ENCODE measurements at places on chromosomes 11 and 22.

DNA sequence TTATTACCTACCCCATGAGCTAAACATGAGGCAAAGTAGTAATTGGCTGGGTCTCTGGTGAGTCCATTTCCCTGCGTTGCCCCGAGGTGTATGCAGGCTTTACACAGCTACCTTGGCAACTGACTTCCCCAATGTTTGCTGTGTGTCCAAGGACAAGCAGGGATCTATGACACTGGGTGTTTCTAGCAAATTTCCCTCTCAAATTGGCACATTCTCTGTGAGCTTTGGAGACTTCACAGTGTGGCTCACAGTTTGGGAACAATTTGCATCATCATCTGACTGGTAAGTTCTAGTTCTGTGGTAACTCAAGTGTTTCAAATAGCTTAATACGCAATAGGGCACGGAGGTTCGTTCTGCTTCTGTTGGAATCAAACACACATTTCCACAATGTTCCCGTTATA, 12.5 kb downstream of the NNMT start:
- DNase-seq = peak; percentile 92

- DNase-seq = no peak
These were observed 3.3 kb downstream of the IL18BP start for GRCh38 chr11:72001834-72002591.

DNA sequence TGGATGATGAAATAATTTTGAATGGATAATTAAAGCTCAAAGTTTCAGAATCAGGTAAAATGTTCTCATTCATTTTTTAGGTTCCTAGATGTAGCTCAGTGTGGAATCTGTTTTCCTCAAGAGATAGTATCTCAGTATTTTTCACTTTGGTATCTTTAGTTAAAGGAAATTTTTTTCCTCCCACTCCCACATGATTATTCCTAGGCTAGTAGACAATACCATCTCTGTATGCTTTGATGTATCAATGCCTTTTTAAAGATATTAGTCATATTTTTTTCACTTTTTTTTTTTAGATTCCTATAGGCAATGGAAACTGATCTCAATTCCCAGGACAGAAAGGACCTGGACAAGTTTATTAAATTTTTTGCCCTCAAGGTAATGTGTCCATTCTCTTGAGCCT, 26.6 kb downstream of the ATG13 start:
- DNase-seq = no peak

DNA sequence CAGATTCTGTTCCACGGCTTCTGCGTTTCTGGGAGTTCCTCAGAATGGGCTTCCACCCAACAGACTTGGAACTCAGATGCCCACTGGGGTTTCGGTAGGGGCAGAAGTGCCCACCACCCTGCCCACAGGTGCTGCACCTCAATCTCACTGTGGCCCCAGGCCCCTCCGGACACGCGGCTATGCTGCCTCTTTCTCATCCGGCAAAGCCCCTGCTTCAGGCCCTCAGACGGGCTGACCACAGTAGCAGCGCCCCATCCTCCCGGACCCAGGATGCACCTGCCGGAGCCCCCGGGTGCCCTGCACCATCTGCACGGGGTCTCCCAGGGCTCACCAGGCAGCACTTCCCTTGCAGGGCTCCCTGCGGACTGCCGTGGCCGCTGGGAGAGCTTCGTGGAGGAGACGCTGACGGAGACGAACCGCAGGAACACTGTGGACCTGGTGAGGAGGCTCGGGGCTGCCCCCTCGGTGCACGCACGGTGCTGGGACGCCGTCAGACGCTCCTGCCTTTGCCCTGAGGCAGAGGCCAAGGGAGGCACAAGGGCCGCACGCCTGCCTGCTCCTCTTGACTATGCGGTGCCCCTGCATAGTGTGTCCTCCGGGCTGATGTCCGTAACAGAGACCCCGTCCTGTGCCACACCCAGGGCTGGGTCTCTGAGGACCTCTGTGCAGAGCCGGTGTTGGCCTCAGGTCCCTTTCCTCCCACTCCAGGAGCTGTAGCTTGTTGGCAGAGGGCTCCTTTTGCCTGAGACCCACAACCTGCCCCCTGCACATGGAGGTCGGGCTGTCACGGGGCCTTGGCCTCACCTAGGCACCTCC, 38.6 kb downstream of the SBF1 start:
- no peak for DNase-seq

- peak; percentile 75 for DNase-seq
These were observed 12.6 kb upstream of the MAPK8IP1 start for GRCh38 chr11:45872651-45873356.

DNA sequence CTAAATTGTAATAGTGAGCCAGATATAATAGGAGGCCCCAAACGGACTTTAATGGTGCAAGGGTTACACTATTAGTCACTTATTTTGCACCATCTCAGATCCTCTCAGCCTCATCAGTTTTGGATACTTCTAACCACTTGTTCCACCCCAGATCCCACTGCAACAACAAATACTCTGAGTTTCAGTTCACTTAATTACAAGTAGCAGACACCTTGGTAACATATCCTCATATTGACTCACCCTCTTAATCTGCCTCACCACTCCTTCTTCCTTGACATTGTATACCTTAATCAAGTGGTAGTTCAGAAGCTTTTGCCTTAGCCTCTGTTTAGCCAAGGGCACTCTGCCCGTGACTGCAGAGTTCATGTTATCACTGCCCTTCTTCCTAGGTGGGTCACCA, 256.1 kb upstream of the UBASH3B start:
- no peak for DNase-seq

- no peak for DNase-seq
These were observed 108.4 kb downstream of the BLID start for GRCh38 chr11:122007601-122008071.

GRCh38 chr11:128523641-128524040, 63.7 kb downstream of the ETS1 start:
- peak; percentile 33 for DNase-seq

GRCh38 chr11:119473226-119473625, 50.3 kb upstream of the THY1 start:
- DNase-seq = no peak

GRCh38 chr11:15333407-15333806, 218.7 kb downstream of the INSC start:
- no peak for DNase-seq

GRCh38 chr11:10594407-10594806, 25.9 kb upstream of the LYVE1 start:
- peak; percentile 52 for DNase-seq

- no peak for DNase-seq
These were observed 277.4 kb upstream of the SESN3 start for GRCh38 chr11:95508219-95508890.

DNA sequence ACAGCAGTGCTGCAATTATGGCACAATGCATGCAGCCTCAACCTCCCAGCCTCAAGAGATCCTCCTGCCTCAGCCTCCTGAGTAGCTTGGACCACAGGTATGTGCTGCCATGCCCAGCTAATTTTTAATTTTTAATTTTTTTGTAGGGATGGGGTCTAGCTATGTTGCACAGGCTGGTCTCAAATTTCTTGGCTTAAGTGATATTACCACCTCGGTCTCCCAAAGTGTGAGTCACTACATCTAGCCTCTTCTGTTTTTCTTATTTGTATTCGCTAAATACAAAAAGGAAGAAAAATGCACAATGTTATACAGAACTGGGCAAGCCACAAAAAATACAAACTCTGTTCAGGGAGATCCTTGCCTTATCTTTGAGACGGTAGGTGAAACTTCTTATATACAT, 62.1 kb downstream of the DDI1 start:
- peak; percentile 38 for DNase-seq

GRCh38 chr11:65470433-65471049, 28.3 kb upstream of the MALAT1 start:
- no peak for DNase-seq

DNA sequence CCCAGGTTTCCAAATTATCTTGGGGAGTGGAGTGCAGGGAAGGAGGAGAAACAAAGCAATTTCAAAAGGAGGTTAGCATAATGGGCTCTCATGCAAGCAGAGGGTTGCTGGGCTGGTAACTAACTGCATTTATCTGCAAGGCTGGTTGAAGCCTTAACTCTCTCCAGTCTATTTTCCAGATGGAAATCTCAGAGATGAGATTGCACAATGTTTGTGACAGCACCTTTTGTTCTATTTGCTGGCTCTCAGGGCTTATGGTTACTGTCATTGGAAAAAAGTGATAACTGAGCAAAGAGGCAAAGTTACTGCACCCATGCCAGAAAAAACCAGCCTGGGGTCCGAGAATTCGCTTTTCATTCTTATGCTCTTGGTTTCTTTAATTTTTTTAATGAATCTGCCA, 33.2 kb downstream of the ABCC8 start:
- DNase-seq = no peak

GRCh38 chr11:95148406-95148805, 58.8 kb downstream of the ENDOD1 start:
- DNase-seq = no peak

DNA sequence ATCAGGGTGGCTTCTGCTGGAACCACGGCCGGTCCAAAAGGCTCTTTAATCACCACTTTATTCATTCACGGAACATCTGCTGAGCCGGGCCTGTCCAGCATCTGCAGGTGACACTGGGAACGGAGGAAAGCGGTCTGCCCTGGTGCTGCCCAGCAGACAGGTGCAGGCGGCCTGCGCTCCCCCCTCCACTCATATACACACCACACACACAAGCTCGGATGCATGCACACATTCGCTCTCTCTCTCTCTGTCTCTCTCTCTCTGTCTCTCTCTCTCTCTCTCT, 736.9 kb downstream of the BRD1 start:
- no peak for DNase-seq

DNA sequence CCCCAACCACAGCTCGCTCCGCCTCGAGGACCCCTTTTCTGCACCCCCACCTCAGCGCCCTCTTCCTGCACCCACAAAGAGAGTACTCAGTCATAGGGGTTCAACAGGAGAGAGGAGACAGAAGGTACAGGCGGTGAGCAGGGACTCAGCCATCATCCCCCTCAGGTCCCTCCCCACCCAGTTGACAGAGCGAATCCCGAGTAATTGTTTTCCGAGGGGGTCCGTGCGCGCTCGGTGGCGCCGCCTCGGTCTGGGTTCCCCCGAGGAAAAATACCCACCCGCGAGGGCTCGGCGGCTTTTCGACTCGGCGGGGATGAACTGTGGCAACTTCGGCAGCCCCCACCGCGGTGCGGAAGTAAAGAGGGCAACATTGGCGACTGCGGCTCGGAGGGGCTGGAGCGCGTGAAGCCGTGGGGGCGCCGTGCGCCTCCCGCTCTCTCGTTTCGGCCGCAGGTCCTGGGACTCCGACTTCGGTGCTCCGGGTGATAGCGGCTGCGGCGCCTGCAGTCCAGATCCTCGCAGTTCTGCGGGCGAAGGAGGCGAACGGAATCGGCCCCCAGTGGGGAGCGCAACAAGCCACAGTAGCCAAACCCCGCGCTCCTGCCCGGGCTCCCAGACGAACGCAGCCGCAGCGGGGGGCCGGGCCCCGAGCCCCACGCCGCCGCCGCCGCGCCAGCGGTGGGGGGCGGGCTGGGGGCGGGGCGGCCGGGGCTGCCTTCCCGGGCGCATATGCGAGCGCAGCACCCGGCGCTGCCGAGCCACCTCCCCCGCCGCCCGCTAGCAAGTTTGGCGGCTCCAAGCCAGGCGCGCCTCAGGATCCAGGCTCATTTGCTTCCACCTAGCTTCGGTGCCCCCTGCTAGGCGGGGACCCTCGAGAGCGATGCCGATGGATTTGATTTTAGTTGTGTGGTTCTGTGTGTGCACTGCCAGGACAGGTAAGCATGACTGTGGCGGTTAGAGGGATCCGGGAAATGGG, at the start of gene NELL1:
Gene NELL1 (plus strand): TSS at position 743 of the 976 bp plus-strand sequence.
- DNase-seq = no peak

DNA sequence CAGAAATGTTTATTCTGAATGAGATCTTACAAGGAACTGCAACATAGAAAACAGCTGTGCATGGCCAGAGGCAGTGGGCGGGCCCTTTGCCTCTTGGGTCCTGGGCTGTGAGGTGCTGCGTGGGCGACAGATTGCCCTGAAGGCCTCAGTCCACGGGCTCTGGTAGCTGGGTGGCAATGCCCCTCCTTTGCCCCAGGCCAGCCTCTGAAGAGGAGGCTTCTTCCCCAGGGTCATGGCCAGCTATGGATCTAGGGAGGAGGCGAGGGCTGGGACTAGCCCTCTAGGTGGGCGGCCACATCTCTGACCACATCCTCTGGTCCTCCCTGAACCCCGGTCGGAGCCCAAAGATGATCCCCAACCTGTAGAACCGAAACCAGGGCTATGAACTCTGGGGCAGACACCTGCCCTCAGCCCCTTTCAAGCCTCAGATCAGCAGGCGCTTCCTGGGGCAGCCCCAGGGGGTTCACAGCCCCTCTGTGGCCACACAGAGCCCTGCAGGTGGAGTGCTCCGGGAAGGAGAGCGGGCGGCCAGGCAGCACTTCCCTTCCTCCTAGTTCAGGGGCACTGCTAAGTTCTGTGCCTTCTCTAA, 6.6 kb upstream of the CDC42BPG start:
- DNase-seq = no peak

DNA sequence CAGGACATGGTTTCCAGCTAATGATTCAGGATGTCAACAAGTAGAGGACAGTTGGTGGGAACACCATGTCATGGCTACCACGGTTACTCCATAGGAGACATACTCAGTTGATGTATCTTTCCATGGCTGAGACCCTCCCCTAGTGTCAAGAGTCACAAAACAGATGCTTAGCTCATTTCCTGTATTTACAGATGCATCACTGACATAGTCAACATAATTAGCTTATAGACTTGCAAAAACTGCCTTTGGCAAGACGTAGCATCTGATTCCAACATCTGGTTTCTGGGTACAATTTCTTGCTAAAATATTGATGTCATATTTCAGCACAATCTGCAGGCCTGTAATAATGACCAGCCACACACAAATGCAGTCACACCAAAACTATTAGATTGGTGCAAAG, 550.3 kb downstream of the FAM181B start:
- DNase-seq = no peak

GRCh38 chr11:6260207-6260726, 629 bp downstream of the CCKBR start:
- DNase-seq = no peak
